ENCODE measurements at places on chromosomes 16 and 17. TPM values are rescaled to one million over a fixed set of nuclear protein-coding genes. Genes with fewer than 3 reads are reported as not detected.

PITPNM3 gene
- total RNA-seq, result 19.6 TPM

CACNG5 gene
- total RNA-seq, result not detected

C16orf46 gene
- total RNA-seq, result 0.26 TPM

CFDP1 gene
- 47.5 TPM for total RNA-seq

KCNJ12 gene
- not detected for total RNA-seq

LPO gene
- not detected for total RNA-seq

C17orf113 gene
- 0.35 TPM for total RNA-seq

CACNA1H gene
- total RNA-seq, result 1.7 TPM

CLEC10A gene
- 0.40 TPM for total RNA-seq

- no peak overlapping the region for H3K4me3 ChIP-seq
- no peaks in the 10 kb centered on the region for H3K4me1 ChIP-seq
- H3K27me3 ChIP-seq, result no peaks in the 10 kb centered on the region
- no peaks in the 10 kb centered on the region for H3K36me3 ChIP-seq
- no peak for DNase-seq
Measured at GRCh38 chr17:65086465-65086864, 29.9 kb upstream of the GNA13 start.

DNA sequence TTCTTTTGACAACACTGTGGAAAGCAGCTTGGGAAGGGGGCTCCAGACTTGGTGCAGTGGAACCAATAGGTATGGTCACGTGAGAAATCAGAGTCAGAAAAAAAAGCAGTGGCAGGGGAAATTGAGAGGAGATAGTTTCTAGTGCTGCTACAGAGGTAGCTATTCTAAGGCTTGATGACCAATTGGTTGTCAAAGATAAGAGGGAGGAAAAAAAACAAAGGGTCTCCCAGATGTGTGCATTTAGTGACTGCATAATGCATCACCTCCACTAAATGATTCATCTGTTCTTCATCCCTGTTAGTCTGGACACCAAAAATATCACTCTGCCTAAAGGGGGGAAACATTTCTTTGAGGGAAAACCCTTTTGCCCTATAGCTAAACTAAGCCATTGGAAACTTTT, 56.5 kb downstream of the PIGL start:
- H3K27me3 ChIP-seq, result no peaks in the 10 kb centered on the region
- peaks cover 5% of the 10 kb centered on the region for H3K36me3 ChIP-seq

DNA sequence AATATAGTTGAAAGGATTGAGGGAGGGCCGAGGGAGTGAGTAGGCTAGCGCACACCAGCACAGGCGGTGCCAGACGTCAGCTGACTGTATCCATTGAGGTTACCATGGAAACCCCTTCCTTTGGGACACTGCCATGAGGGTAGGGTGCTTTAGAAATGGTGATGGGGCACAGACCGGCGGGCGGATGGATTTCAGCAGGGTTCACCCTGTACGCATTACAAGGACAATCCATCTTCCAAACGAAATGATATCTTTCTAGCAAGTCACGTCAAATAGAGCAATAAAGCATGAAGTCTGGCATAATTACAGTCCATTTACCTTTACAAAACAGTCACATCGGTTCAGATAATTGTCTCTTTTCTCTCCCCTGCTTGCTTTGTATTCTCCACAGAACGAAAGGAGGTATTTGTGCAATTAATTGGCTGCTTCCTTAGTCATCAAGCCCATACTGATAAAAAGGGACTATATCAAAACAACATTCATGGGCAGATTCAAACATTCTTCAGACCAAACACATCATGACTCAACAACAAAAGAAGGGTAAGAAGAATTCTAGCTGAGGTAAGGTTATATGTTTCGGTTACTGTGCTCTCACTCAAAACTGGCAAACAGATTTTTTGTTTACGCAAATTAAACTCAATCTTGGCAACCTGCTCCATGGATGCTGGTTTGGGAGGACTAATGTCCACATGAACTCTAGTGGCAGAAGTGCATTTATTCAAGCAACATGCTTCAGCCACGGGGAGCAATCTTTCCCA, 140.6 kb downstream of the CDK5R1 start:
- no peaks in the 10 kb centered on the region for H3K36me3 ChIP-seq
- no peak overlapping the region for H3K4me3 ChIP-seq
- no peaks in the 10 kb centered on the region for H3K27me3 ChIP-seq
- DNase-seq, result no peak
- no peak overlapping the region for H3K27ac ChIP-seq
- H3K4me1 ChIP-seq, result peaks cover 22% of the 10 kb centered on the region

GRCh38 chr16:1101573-1102332, 5.7 kb upstream of the C1QTNF8 start:
- no peak overlapping the region for H3K27ac ChIP-seq
- H3K36me3 ChIP-seq, result no peaks in the 10 kb centered on the region
- peaks cover 5% of the 10 kb centered on the region for H3K27me3 ChIP-seq
- DNase-seq, result no peak

DNA sequence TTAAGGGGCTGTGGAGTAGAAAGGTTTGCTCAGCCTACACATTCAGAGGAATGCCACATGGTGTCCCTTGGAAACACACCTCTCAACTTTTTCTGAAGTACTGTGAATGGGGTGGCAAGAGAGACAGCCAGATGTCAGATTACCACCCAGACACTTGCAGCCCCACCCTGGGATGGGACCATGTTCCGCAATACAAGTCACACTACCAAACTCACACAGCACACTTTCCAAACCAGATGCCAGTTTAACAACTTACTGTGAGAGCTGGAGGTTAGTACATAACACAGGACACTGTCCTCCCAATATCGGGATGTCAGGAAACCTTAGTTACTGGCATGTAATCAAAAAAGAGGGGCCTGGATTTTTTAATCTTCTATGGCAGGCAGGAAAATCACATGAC, 7.9 kb downstream of the USP7 start:
- peaks cover 93% of the 10 kb centered on the region for H3K4me1 ChIP-seq
- no peaks in the 10 kb centered on the region for H3K27me3 ChIP-seq
- no peak overlapping the region for H3K4me3 ChIP-seq
- no peak overlapping the region for H3K27ac ChIP-seq
- DNase-seq, result no peak

- H3K36me3 ChIP-seq, result no peaks in the 10 kb centered on the region
- no peak overlapping the region for H3K4me3 ChIP-seq
- peaks cover 25% of the 10 kb centered on the region for H3K4me1 ChIP-seq
- DNase-seq, result no peak
- peak overlapping the region; percentile 48 for H3K27ac ChIP-seq
Measured at GRCh38 chr16:79751471-79752184, 151.1 kb upstream of the MAF start.

- H3K27ac ChIP-seq, result peak overlapping the region; percentile 92
- H3K36me3 ChIP-seq, result no peaks in the 10 kb centered on the region
- H3K4me3 ChIP-seq, result peak overlapping the region; percentile 11
- DNase-seq, result peak; percentile 46
- peaks cover 35% of the 10 kb centered on the region for H3K4me1 ChIP-seq
Measured at GRCh38 chr17:81328978-81329926, 34.1 kb upstream of the SLC38A10 start.

- H3K4me3 ChIP-seq, result no peak overlapping the region
- H3K36me3 ChIP-seq, result no peaks in the 10 kb centered on the region
- no peak overlapping the region for H3K27ac ChIP-seq
- no peaks in the 10 kb centered on the region for H3K4me1 ChIP-seq
Measured at GRCh38 chr17:58667934-58668597, 23.8 kb downstream of the TEX14 start.

GRCh38 chr17:80260069-80260535, 550 bp upstream of the RNF213 start:
- peaks cover 90% of the 10 kb centered on the region for H3K4me1 ChIP-seq
- peaks cover under 1% of the 10 kb centered on the region for H3K36me3 ChIP-seq
- DNase-seq, result no peak
- H3K4me3 ChIP-seq, result peak overlapping the region; percentile 60
- H3K27me3 ChIP-seq, result no peaks in the 10 kb centered on the region

- no peak for DNase-seq
- no peaks in the 10 kb centered on the region for H3K36me3 ChIP-seq
- no peak overlapping the region for H3K4me3 ChIP-seq
- H3K27ac ChIP-seq, result no peak overlapping the region
- H3K4me1 ChIP-seq, result peaks cover 81% of the 10 kb centered on the region
Measured at GRCh38 chr16:85367485-85367884, 245.6 kb upstream of the GSE1 start.

- H3K4me1 ChIP-seq, result no peaks in the 10 kb centered on the region
- H3K27ac ChIP-seq, result no peak overlapping the region
- H3K36me3 ChIP-seq, result no peaks in the 10 kb centered on the region
- DNase-seq, result no peak
Measured at GRCh38 chr17:46059486-46059885, 60.4 kb downstream of the STH start.

DNA sequence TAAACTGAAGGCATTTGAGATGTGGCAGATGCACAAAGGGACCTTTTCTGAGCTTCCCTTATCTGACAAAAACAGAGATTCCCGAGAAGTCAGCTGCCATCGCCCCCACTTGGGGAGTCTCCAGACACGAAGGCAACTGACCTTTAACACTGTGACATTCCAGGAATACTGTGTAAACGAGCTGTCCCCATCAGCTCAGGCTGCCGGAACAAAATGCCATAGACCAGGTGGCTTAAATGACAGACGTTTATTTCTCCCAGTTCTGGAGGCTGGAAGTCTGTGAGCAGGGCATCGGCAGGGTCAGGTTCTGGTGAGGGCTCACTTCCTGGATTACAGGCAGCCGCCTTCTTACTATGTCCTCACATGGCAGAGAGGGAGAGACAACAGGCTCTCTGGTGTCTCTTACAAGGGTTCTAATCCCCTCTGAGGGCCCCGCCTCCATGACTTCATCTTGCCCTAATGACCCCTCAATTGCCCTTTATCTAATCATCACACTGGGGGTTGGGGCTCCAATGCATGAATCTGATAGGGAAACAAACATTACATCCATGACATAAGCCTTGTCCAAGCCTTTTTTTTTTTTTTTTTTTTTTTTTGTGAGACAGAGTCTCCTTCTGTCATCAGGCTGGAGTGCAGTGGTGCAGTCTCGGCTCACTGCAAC, 178.5 kb upstream of the RPL38 start:
- DNase-seq, result no peak
- H3K4me1 ChIP-seq, result no peaks in the 10 kb centered on the region
- H3K27me3 ChIP-seq, result peaks cover 52% of the 10 kb centered on the region
- no peak overlapping the region for H3K4me3 ChIP-seq
- no peaks in the 10 kb centered on the region for H3K36me3 ChIP-seq
- H3K27ac ChIP-seq, result no peak overlapping the region

GRCh38 chr17:49952209-49952911, 16.6 kb upstream of the DLX4 start:
- H3K4me1 ChIP-seq, result no peaks in the 10 kb centered on the region
- DNase-seq, result no peak
- no peak overlapping the region for H3K27ac ChIP-seq
- H3K4me3 ChIP-seq, result no peak overlapping the region
- H3K36me3 ChIP-seq, result no peaks in the 10 kb centered on the region
- no peaks in the 10 kb centered on the region for H3K27me3 ChIP-seq

GRCh38 chr17:21012736-21013135, 30.1 kb downstream of the USP22 start:
- H3K27ac ChIP-seq, result no peak overlapping the region
- DNase-seq, result no peak
- H3K27me3 ChIP-seq, result no peaks in the 10 kb centered on the region

DNA sequence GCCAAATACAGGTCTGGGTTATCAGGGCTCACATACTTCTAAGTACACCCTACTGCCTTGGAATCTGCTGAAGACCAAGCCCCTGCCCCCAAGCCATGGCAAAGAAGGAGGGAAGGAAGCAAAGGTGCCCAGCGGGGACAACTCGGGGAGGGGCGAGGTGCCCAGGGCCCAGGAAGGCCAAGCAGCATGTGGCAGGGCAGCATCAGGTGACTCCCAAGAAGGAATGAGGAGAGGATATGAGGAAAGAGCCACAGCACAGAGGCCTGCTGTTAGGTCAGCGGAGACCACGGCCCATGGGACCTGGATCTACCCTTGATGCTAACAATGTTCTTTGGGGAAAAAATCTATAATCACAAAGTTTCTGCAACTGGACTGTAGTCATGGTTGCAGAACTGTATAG, 142.6 kb upstream of the CRHR1 start:
- peaks cover 27% of the 10 kb centered on the region for H3K36me3 ChIP-seq
- no peak overlapping the region for H3K4me3 ChIP-seq
- no peak for DNase-seq
- H3K27ac ChIP-seq, result no peak overlapping the region

GRCh38 chr16:2952679-2953078, 11.4 kb upstream of the KREMEN2 start:
- no peaks in the 10 kb centered on the region for H3K4me1 ChIP-seq
- H3K36me3 ChIP-seq, result no peaks in the 10 kb centered on the region
- peaks cover 42% of the 10 kb centered on the region for H3K27me3 ChIP-seq
- H3K4me3 ChIP-seq, result no peak overlapping the region
- DNase-seq, result no peak

GRCh38 chr17:15914400-15915170, 30.3 kb upstream of the ADORA2B start:
- peaks cover 28% of the 10 kb centered on the region for H3K4me1 ChIP-seq
- no peaks in the 10 kb centered on the region for H3K36me3 ChIP-seq
- no peak overlapping the region for H3K4me3 ChIP-seq
- DNase-seq, result no peak
- H3K27ac ChIP-seq, result no peak overlapping the region
- H3K27me3 ChIP-seq, result no peaks in the 10 kb centered on the region

DNA sequence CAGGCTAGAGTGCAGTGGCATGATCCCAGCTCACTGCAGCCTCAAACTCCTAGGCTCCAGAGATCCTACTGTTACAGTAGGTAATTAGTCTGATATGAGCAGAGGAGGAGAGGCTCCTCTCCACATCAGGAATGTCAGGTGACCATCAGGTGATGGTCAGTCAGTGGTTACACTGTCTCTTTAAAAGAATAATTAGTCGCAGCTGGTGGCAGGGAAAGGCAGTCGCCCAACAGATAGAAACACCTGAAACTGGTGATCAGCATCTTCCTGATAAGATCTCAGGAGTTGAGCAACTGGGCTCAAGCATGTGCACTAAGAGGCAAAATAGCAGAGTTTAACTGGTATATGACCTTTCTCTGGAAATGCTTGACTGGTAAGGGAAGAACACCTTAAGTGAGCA, 21.5 kb upstream of the ABCA5 start:
- no peak overlapping the region for H3K27ac ChIP-seq
- no peaks in the 10 kb centered on the region for H3K4me1 ChIP-seq
- no peak for DNase-seq

- H3K4me1 ChIP-seq, result peaks cover 51% of the 10 kb centered on the region
- no peak overlapping the region for H3K4me3 ChIP-seq
- H3K27ac ChIP-seq, result peak overlapping the region; percentile 83
- no peaks in the 10 kb centered on the region for H3K27me3 ChIP-seq
Measured at GRCh38 chr17:47278561-47278960, 24.9 kb downstream of the ITGB3 start.

GRCh38 chr16:11907160-11907970, 8.4 kb downstream of the GSPT1 start:
- H3K27me3 ChIP-seq, result no peaks in the 10 kb centered on the region
- H3K36me3 ChIP-seq, result peaks cover 36% of the 10 kb centered on the region
- no peak overlapping the region for H3K4me3 ChIP-seq

GRCh38 chr17:81405411-81405872, 10.2 kb downstream of the BAHCC1 start:
- peaks cover 56% of the 10 kb centered on the region for H3K4me1 ChIP-seq
- peak overlapping the region; percentile 7 for H3K4me3 ChIP-seq
- H3K27me3 ChIP-seq, result no peaks in the 10 kb centered on the region
